ENCODE measurements at places on chromosomes 5 and 9.
A peak's percentile ranks its signal among the peaks of the same experiment; 100 is the strongest.

DNA sequence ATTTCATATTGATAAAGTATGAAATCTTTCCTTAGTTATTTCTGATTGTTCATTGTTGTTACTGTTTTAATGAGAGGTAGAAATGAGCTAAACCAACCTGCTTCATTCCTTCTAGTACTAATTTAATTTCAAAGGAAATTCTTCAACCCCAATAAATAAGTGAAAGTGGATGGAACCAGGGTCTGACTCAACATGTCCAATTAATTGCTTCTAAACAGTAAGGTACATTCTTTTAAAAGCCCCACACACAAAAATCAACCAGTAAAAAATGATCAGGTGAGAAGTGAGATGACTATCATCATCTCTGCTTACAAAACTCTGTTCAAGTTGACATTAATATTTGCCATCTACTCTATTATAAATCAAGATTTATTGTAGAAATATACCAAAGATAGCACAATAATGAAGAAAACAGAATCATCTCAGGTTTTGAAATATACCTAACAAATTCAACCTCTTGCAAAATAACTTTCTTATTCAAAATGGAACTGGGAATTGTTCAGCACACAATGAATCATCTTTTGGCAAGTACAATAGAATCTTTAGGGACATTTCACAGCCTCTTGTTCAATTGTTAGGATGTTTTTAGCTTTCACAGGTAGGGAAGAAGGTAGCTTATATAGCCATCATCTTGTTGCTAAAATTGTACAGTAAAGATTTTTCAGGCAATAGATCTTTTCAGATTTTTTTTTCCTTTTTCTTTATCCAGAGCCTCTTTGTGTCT lies 114.5 kb downstream of the RPS23 start:
- no peak for DNase-seq

- peak; percentile 30 for DNase-seq
These were observed 281.9 kb downstream of the NSG2 start for GRCh38 chr5:174327317-174327864.

DNA sequence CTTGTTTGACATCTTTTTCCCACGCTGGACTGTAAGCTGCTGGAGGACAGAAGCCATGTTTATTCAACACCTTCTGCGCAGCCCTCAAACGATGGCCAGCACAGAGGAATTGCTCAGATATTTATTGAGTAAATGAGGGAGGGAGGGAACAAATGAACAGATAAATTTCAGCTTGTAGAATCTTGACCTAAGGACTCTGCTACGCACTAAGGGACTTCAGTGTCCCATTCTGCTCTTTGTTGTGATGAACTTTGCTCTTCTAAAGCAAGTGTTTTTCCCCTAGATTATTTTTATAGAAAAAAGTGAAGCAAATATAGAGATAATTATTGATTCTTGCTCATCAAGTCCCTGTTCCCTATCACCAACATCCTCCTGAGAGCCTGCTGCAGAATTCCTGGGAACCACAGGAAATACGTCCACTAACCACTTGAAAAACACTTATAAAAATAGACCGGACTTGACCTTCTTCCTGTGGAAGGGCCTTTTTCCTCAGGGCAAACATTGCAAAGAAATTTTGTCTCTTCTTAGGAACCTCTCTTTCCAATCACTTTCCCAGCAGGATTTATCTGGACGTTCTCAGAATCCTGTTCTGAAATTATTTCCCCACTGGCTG lies 54.9 kb downstream of the FGF1 start:
- no peak for DNase-seq

GRCh38 chr5:128334010-128334716 lies 203.9 kb downstream of the FBN2 start:
- no peak for DNase-seq

DNA sequence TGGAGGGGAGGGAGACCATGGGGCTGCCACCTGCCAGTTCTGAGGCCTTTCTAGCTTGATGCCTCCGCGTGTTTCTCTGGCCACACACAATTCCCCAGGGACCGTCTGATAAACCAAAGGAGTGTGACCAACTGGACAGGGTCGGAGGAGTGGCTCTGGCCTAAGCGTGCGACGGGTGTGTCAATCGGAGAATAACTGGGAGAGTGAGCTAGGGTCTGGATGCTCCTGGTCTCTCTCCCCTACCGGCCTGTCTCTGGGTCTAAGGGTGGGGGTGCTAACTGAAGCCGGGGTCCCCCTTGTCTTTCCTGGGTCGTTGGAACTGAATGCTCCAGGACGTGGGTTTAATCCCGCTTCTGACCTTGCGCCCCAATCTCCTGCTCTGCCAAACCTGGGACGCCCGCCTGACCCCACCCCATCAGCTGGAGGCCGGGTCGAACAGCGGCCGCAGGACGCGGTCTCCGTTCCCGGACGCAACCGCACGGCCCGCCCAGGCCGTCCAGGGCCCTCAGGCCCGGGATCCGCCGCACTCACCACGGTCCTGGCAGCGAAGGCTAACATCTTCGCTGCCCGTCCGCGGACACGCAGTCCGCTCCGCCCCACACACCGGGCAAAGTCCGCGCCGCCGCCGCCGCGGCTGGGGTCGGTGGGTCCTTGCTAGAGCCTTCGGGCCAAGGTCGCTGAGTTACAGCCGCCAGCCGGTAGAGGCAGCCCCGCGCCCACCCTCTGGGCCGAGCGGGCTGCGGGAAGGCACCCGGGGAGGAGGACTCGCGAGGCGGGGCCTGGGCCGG lies 447 bp downstream of the CRAT start:
- DNase-seq, result no peak

- peak; percentile 60 for DNase-seq
These were observed 43.4 kb downstream of the NXNL2 start for GRCh38 chr9:88578121-88579049.

DNA sequence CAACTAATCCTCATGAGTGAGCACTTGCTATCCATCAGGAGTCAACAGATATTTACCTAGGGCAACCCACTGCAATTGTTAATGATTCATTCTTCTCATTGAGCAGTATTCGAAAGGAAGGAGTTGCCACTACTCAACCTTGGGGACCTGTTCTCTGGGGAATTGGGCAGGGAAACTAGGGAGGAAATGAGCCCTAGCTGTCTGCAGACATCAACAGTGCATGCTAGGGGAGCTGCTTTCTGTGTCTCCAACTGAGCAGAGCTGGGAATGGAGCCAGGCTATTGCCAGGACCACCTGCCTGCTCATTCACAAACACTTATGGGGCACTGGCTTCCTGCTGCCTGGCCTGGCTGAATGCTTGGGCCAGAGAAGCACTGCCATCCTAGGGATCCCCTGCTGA lies 183.4 kb downstream of the TMEM38B start:
- DNase-seq, result no peak

DNA sequence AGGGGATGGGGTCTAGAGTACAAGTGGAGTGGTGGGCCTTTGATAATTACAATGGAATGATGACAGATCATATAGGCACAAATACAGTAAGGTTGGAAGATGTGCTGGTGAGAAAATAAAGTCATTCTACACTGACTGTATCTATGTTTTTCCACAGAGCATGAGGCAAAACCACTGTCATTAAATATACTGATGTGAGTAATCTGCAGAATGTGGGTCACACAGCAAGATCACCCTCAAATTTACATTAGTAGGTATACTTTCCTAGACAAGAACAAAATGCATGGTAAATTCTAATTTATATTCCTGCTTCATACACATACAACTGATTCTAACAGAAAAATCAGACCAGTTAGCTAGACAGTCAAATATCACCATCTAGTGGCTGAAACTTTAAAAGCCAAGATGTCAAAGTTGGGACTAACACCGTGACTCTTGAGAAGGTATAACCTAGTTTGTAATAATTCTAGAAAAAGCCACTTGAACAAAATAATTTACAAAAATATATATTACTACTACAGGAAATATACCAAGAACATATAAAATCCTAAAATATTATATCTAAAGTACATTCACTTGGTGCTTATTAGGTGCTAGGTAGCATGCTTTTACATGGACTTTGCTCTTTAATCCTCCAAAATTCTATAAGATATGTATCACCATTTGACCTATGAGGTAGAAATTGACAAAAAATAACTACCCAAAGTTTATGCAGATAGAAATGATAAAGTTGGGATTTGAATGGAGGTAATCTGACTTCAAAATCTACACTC lies 19.5 kb downstream of the TTC33 start:
- no peak for DNase-seq

DNA sequence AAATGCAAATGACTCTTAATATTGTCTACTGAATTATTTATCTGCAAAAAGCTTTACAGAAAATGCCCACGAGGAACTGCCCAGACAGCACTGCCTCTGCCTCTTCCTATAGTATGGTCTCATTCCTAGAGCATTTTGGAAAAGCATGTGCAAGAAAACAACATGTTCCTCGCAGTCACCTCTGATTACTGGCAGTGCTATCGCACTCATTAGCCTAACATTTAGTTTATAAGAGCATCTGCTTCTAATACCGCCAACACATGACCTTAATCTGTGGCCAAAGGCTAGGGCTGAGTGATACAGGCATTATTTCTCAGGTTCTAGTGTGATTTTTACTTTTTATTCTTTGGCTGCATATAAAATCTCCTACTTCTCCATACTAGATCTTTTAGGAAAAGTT lies 259.2 kb downstream of the FBXL17 start:
- DNase-seq, result no peak

- DNase-seq, result no peak
These were observed 9.0 kb downstream of the FCN2 start for GRCh38 chr9:134889386-134890154.

DNA sequence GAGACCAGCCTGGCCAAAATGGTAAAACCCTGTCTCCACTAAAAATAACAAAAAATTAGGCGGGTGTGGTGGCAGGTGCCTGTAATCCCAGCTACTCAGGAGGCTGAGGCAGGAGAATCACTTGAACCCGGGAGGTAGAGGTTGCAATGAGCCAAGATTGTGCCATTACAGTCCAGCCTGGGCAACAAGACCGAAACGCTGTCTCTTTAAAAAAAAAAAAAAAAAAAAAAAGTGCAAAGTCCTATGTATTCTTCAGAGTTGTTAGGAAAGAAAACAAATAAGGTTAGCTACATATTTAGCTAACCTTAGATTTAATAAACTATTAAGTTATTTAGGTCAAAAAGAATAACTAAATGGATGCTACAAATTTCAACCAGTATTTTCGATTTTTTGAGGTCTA lies 11.5 kb downstream of the ATG12 start:
- no peak for DNase-seq

GRCh38 chr5:119453040-119453373 lies 710 bp downstream of the HSD17B4 start:
- no peak for DNase-seq

- DNase-seq, result no peak
These were observed 141.4 kb downstream of the CCDC192 start for GRCh38 chr5:127844581-127845021.

- DNase-seq, result no peak
These were observed 248.7 kb downstream of the NR3C1 start for GRCh38 chr5:143154510-143155370.

DNA sequence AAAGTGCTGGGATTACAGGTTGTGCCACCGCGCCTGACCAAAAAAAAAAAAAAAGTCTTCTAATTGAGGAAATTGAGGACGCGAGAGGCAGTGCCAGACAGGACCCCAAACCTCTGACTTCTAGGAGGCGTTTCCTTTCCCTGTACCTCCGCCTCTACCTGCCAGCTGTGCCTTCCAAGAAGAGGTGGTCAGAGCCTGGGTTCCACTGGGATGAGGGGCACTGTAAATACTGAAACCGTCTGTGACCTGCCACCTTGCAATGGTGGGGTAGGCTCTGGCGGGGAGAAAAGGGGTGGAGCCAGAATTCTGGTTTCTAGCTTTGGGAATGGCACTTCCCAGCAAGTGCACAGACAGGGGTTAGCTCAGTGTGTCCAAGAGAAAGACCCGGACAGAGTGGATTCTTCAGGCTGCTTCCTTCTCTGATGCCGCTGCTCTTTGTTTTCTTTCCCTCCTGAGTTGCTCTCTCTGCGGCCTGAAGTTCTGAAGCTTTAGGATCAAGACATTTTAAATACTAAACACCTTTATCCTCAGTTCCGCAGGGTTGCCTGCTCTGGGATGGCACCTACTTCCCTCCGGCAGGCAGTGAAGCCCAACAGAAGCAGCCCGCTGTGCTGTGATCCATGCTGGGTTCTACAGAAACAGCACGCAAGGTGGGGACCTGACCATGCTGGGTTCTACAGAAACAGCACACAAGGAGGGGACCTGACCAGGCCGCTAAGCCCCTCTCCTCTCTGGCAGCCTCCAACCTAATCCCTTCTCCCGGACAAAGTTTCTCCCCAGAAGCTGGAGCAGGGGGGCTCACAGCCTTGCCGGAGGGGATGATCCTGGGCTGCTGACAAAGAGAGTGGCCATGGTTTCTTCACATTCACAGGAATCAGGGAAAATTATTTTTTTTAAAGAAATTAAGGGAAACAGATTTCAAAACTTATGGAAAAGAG lies 65.2 kb downstream of the OTULIN start:
- DNase-seq, result no peak

DNA sequence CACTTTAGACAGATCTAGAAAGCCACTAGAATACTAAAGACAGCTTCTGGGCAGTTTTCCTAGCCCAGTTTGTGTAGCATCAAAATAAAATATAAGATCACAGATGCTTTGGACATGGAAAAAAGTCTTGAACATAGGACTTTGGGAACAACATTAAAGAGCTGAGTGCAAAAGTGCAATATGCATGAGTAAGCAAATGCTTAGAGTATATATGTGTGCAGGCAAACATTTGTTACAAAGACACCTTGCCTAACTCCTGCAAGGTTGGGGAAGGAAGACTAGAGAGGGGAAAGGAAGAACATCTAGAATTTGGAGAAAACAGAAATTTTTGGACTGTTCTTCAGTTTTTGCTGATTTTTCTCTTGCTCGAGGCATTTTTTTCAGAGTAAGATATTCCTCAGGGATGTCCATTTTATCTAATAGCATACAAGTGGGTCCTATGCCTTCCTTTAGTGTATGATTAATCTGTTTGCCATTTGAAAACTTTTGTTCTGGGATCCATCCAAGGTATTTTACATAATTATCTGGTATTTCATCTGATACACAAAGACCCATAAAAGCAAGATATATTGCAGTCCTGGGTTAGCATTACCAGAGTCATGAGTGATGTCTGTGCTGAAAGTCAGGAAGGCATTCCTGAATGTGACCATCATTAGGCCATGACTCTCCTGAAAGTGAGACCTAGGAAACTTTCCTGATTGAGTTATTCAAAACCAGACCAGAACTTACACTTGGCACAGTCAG lies 142.0 kb upstream of the RGMB start:
- no peak for DNase-seq

- DNase-seq, result no peak
These were observed 250.8 kb upstream of the IRX2 start for GRCh38 chr5:3002230-3002629.

DNA sequence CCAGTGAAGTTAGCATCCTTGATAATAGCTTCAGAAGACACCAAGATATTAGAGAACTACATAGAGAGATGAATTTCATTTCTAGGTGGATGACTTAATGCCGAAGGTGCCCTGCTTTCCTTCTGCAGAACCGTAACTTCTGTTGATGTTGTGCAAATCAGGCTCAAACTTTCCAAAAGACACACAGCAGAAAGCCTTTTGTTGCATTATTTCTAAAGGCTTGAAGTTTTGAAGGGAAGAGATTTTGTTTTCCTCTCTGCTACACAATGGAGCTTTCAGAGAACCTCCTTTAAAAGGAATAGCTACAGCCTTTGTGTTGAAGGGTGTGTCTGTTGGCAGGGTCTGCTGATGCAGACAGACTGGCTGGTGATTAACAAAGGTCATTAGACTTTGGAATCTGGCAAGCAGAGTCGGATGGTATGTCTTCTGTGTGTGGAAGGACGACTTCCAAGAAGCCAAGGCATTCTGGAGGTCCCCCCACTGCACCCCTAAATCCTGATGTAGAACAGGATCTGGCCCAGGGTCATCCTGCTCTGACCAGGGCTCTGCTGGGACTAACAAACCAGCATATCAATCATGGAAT lies 57.8 kb downstream of the ZNF462 start:
- DNase-seq, result no peak

GRCh38 chr9:125785248-125785751 lies 38.1 kb downstream of the PBX3 start:
- DNase-seq, result no peak

All from activated T-helper 2 cell treated with anti-CD3 and anti-CD28 coated beads, Interferon-gamma antibody, Interleukin-2, Interleukin-4, amounts not matched to agents 10 μg/mL and 5 μg/mL and 100 μg/mL, durations not matched to agents 14 hours and 24 hours and 36 hours (primary cell).